NCI-H2171 (cell line): ENCODE measurements at places on chromosomes 2 and 18.

DNA sequence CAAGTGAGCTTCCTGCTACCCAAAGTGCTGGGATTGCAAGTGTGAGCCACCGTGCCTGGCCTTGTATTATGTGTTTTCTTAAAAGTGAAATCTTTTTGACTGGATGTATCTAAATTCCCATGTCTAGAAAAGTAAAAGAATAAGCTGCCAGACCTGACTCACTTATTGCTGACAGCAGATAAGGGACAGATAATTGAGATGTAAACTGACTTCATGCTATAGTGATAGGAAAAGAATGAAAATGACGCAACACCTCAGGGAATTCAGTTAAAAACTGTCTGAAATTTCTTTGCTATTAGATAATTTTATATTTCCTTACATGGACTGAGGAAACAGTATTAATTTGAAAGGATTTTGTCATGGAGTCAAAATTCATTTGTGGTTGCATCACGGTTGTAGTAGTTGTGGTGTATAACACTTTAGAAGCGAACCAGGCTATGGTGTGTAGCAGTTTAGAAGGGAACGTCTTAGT is 19.4 kb downstream of the TTC27 start:
- DNase-seq, result no peak

GRCh38 chr2:80303909-80304837 is at the start of gene LRRTM1:
Gene LRRTM1, minus strand, starts transcription at chr2:80304752. Its CDS starts 933 bp downstream, at chr2:80303819.
- DNase-seq, result peak; percentile 15

- DNase-seq, result no peak
Measured at GRCh38 chr2:241063587-241063986, 38.5 kb downstream of the MTERF4 start.

DNA sequence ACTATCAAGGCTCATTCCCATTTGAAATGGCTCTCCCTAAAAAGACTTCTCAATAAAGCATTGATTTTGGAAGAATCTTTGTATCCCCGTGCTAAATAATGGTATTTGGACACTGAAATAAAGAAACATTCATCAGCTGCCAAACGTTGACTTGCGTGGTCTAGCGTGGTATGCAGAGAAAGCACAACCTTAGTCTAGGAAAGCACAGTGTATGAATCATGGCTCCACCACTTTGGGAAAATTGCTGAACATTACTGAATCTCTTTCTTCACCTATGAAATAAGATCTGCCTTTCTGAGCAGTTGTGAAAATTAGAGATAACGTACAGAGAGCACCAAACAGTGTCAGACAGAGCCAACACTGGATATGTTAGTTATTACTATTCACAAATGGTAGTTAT is 353.9 kb downstream of the SS18 start:
- DNase-seq, result no peak

- no peak for DNase-seq
Measured at GRCh38 chr2:115999039-115999438, 1556.6 kb downstream of the DPP10 start.

- DNase-seq, result peak; percentile 47
Measured at GRCh38 chr2:239519089-239519920, 118.5 kb upstream of the HDAC4 start.

GRCh38 chr2:171347591-171348032 is 86.2 kb downstream of the METTL8 start:
- DNase-seq, result no peak
